ENCODE measurements at places on chromosomes 2 and 18. TPM values are rescaled to one million over a fixed set of nuclear protein-coding genes. Genes with fewer than 3 reads are reported as not detected.
A peak's percentile ranks its signal among the peaks of the same experiment; 100 is the strongest.

DNA sequence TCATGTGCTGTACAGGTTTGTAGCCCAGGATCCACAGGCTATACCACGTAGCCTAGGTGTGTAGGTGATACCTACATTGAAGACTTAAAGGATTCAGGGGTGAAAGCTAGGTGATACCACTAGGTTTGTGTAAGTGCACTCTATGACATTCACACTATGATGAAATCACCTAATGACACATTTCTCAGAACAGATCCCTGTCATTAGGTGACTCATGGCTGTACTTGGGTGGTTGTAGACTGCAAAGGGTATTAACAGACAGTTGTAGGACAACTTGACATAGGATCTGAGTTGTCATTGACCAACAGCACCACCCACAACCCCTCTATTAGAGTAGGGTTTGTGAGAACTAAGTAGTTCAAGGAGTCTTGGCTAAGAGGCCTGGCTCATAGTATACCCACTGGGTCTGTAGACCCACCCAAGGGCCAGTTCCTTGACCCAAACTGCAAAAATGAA lies 27.7 kb upstream of the SMCHD1 start:
- DNase-seq: peak; percentile 66
- H3K4me1 ChIP-seq: peaks cover 30% of the 10 kb centered on the region
- H3K27me3 ChIP-seq: no peaks in the 10 kb centered on the region
- H3K36me3 ChIP-seq: no peaks in the 10 kb centered on the region
- H3K27ac ChIP-seq: peak overlapping the region; percentile 50

DNA sequence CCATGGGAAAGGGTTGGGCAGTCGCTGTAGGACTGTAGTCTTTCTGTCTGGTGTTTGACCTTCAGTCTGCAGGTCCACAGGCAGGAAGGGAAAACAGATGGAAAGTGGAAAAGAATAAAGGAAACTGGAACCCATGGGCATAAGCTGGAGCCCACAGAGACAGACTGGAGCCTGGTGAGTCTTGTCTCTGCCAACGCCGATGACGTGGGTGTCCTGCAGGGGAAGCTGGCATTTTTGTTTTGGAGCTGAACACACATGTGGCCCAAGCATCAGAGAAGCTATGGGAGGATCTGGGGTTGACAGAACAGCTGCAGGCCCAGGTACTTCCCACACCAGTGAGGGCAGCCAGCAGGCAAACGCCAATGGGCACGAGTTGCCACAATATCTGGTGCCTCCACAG lies 28.2 kb upstream of the SOCS6 start:
- H3K4me3 ChIP-seq: no peak overlapping the region
- H3K36me3 ChIP-seq: no peaks in the 10 kb centered on the region
- H3K27ac ChIP-seq: no peak overlapping the region
- no peak for DNase-seq
- H3K4me1 ChIP-seq: no peaks in the 10 kb centered on the region
- H3K27me3 ChIP-seq: peaks cover 5% of the 10 kb centered on the region

Gene G6PC2
- not detected for total RNA-seq

- DNase-seq: no peak
- H3K4me3 ChIP-seq: no peak overlapping the region
- no peak overlapping the region for H3K27ac ChIP-seq
- H3K36me3 ChIP-seq: no peaks in the 10 kb centered on the region
- peaks cover 2% of the 10 kb centered on the region for H3K27me3 ChIP-seq
- H3K4me1 ChIP-seq: no peaks in the 10 kb centered on the region
Measured at GRCh38 chr2:67255933-67256615, 141.1 kb upstream of the ETAA1 start.

Gene SCN1A
- total RNA-seq: not detected

GRCh38 chr18:74422541-74422940 lies 34.6 kb downstream of the DIPK1C start:
- no peaks in the 10 kb centered on the region for H3K36me3 ChIP-seq
- H3K4me1 ChIP-seq: no peaks in the 10 kb centered on the region
- no peaks in the 10 kb centered on the region for H3K27me3 ChIP-seq

GRCh38 chr2:48016225-48017019 lies 110.1 kb upstream of the FBXO11 start:
- H3K27me3 ChIP-seq: peaks cover 4% of the 10 kb centered on the region
- DNase-seq: no peak
- H3K4me1 ChIP-seq: no peaks in the 10 kb centered on the region

DNA sequence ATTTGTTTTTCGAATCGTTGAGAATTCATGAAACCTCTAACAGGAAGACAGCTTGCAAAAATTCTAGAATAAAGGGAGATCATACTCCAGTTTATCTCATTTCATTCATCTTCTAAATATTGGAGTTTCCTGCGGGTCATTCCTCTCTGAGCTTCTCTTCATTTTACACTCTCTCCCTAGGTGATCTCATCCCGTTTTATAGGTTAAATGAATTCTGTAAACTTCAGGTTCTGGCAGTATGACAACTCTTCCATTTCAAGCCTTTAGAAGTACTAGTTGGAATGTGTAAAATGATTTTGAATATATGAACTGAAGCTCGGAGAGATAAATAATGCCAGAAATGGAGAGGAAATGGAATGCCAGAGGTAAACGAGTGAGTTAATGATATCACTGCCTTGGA lies 312.4 kb downstream of the METTL4 start:
- no peaks in the 10 kb centered on the region for H3K4me1 ChIP-seq
- H3K27me3 ChIP-seq: no peaks in the 10 kb centered on the region
- no peak overlapping the region for H3K4me3 ChIP-seq
- DNase-seq: no peak

Gene APOB
- total RNA-seq: not detected

Gene GATA6
- not detected for total RNA-seq

GRCh38 chr2:3212984-3213383 lies 164.6 kb downstream of the EIPR1 start:
- no peak overlapping the region for H3K27ac ChIP-seq
- DNase-seq: no peak
- H3K4me3 ChIP-seq: no peak overlapping the region
- no peaks in the 10 kb centered on the region for H3K27me3 ChIP-seq

- H3K36me3 ChIP-seq: no peaks in the 10 kb centered on the region
- H3K27me3 ChIP-seq: no peaks in the 10 kb centered on the region
- H3K27ac ChIP-seq: no peak overlapping the region
- H3K4me1 ChIP-seq: peaks cover 6% of the 10 kb centered on the region
- DNase-seq: no peak
Measured at GRCh38 chr2:25062511-25062917, 20.6 kb downstream of the EFR3B start.

- H3K4me1 ChIP-seq: peaks cover 15% of the 10 kb centered on the region
- H3K27me3 ChIP-seq: no peaks in the 10 kb centered on the region
- no peak for DNase-seq
- H3K36me3 ChIP-seq: peaks cover 13% of the 10 kb centered on the region
- no peak overlapping the region for H3K27ac ChIP-seq
Measured at GRCh38 chr2:127463155-127463991, 45.1 kb downstream of the PROC start.

DNA sequence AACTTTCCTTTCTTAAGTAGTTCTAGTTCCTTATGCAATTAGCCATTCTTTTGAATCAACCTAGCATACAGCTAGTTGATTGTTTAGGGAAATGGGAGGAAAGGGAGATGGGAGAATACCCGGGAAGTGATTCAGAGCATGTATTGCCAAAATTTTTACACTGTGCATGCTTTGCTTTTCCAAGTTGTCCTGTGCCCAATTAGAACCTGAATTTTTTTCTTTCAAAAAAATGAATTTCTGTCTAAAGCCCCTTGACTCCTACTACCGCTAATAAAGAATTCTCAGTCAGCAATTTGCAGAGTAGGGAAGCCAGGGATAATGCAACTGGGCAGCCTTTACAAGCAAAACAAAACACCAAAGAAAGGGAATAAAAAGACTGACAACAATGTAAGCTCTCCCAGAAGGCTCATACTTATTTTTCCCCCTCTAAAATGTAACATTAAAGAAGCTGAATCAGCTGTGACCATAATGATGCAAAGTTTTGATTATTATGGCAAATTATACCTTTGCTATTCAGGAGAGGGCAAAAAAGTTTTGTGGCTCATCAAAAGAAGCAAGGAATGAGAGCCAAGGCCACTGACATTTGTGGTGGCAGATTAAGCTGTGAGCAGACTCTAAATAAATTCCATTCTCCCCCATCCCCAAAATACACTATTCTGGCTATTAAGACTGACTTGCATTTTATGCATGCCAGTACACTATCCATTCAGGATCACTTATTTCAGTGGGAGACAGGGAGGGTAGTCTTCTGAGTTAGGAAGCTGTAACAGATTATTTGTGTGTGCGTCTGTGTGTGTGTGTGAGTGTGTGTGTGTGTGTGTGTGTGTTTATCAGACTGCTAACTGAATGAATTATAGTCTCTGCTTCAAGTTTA lies 174.3 kb downstream of the ERBB4 start:
- no peaks in the 10 kb centered on the region for H3K27me3 ChIP-seq
- H3K4me1 ChIP-seq: no peaks in the 10 kb centered on the region
- no peak overlapping the region for H3K4me3 ChIP-seq
- no peak for DNase-seq
- H3K36me3 ChIP-seq: no peaks in the 10 kb centered on the region

Gene DOK6
- not detected for total RNA-seq

- DNase-seq: no peak
- H3K4me1 ChIP-seq: no peaks in the 10 kb centered on the region
- no peaks in the 10 kb centered on the region for H3K36me3 ChIP-seq
- no peak overlapping the region for H3K27ac ChIP-seq
Measured at GRCh38 chr18:47526147-47526546, 274.7 kb upstream of the SKOR2 start.

Gene NPPC
- 1.2 TPM for total RNA-seq

Gene AGXT
- total RNA-seq: not detected

- no peaks in the 10 kb centered on the region for H3K36me3 ChIP-seq
- no peak overlapping the region for H3K27ac ChIP-seq
- no peak for DNase-seq
- peaks cover 11% of the 10 kb centered on the region for H3K4me1 ChIP-seq
- no peak overlapping the region for H3K4me3 ChIP-seq
Measured at GRCh38 chr2:105595536-105595935, 149.2 kb upstream of the NCK2 start.

DNA sequence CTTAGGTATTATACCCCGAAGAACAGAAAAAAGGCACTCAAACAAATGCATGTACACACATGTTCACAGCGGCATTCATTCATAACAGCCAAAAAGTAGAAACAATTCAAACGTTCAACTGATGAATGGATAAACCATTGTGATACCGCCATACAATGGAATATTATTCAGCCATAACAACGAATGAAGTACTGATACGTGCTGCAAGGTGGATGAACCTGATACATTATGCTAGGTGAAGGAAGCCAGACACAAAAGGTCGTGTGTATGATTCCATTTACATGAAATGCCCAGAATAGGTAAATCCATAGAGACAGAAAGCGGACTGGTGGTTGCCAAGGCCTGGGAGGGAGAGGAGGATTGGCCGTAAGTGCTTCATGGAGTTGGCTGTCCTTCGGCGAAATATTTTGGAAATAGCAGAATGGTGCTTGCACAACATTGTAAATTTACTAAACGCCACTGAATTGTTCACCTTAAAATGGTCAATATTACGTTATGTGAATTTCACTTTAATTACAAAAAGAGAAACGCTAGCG lies 750 bp upstream of the RMP24 start:
- peaks cover 17% of the 10 kb centered on the region for H3K36me3 ChIP-seq
- H3K4me1 ChIP-seq: peaks cover 48% of the 10 kb centered on the region
- H3K4me3 ChIP-seq: peak overlapping the region; percentile 97
- no peak for DNase-seq
- peak overlapping the region; percentile 96 for H3K27ac ChIP-seq

Gene IL1B
- not detected for total RNA-seq

- no peaks in the 10 kb centered on the region for H3K4me1 ChIP-seq
- H3K27me3 ChIP-seq: no peaks in the 10 kb centered on the region
- DNase-seq: no peak
- H3K27ac ChIP-seq: no peak overlapping the region
- H3K36me3 ChIP-seq: no peaks in the 10 kb centered on the region
- H3K4me3 ChIP-seq: no peak overlapping the region
Measured at GRCh38 chr2:29582062-29582461, 339.3 kb downstream of the ALK start.
